ENCODE measurements at places on chromosomes 4 and X. TPM values are rescaled to one million over a fixed set of nuclear protein-coding genes. Genes with fewer than 3 reads are reported as not detected.

- DNase-seq: no peak
Observed at GRCh38 chr4:74379912-74380311, 15.0 kb downstream of the EREG start.

Gene SPANXN3
- not detected for total RNA-seq

DNA sequence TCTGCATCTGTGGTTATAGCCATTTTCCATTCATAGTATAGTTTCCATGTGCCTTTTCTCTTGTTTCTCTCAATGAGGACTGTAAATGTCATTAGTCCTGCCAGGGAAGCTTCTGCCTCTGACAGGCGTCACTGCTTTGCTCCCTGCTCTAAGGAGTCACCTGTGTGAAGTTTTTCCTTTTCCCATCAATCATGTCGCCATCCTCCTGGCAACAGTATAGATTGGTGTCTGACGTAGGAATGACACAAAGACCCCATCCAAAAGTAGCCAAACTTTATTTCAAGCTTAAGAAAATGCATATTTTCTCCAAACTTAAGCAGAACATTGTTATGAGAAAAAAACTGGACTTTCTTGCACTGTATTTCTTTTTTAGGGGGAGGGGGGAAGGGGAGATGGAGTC lies 23.1 kb upstream of the MECP2 start:
- DNase-seq: no peak

Gene RAB39B
- total RNA-seq: 0.43 TPM

DNA sequence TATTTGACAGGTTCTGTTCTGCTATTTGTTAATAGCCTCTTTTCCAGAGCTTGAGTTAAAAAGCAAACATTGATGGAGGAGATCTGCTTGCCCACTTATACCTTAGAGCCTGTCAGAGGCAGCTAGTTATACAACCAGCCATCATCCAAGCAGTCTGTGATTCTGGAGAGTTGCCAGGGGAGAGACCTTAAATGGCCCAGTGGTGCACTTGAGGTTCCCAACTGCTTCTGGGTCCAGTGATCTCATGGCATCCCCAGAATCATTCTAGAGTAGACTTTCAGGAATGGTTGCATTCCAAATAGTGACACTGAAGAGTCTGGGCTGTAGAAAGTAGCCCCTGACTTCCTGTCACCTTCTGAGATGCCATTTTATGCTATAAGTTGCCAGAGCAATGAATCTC lies 160.7 kb downstream of the FHIP1A start:
- no peak for DNase-seq

- no peak for DNase-seq
Observed at GRCh38 chr4:3752022-3752421, 14.2 kb upstream of the ADRA2C start.

Gene SLC26A1
- under 0.01 TPM for total RNA-seq

- no peak for DNase-seq
Observed at GRCh38 chr4:151901631-151902030, 140.8 kb upstream of the GATB start.

Gene IL13RA1
- total RNA-seq: 61.3 TPM

DNA sequence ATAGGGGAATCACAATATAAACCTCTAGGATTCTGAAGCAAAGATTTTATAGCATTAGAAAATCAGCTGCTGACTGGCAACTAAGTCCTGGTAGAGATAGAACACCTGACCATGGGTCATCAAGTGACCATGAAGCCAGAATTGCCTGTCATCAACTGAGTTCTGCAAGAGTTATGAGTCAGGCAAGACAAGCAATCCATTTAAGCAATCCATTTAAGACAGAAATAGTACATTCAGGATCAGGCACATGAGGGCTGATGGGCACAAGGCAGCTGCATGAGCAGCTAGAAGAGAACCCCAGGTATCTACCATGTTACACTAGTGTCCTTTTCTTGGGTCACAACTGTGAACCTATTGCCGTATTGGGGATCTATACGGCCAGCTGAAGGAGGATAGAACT lies 98.9 kb downstream of the SPRY1 start:
- no peak for DNase-seq

DNA sequence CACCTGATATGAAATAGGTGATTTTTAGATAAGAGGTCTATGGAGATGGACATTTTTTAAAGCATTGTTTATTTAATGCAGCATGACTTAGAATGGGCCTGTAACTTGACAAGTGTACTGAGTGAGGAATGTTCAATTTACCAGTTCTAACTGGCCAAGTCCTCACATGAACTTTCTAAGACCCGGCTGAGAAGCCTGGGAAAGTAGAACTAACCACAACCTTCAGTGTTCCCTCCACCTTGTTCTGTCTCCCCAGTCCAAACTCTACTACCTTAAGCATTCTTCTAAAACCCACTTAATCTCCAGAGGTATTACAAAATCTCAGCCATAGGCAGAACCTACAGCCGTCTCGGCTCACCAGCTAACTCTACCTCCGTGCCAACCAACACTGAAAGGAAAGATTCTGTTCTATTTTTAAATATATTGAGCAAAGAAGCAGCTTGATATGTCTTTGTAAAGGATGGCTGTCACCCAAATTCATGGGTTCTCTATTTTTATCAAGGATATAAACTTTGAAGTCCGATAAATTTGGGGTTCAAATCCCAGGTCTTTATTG lies 6.8 kb downstream of the PPARGC1A start:
- DNase-seq: no peak
